ENCODE measurements at places on chromosomes 12 and 14.

DNA sequence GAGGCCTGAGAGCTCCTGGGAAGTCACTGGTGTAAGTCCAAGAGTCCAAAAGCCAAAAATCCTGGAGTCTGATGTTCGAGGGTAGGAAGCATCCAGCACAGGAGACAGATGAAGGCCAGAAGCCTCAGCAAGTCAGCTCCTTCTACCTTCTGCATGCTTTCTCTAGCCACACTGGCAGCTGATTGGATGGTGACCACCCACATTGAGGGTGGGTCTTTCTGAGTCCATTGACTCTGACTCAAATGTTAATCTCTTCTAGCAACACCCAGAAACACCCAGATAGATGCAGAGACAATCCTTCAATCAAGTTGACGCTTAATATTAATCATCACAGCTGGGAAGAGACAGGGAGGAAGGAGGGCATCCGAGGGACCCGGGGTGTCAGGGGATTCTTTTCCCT lies 305.8 kb downstream of the AACS start:
- no peak for DNase-seq

- no peak for DNase-seq
Measured at GRCh38 chr12:18158774-18159557, 69.0 kb upstream of the RERGL start.

GRCh38 chr12:1859643-1860042 lies 39.3 kb downstream of the LRTM2 start:
- no peak for DNase-seq

- DNase-seq, result no peak
Measured at GRCh38 chr12:114287821-114288525, 118.0 kb downstream of the TBX5 start.

DNA sequence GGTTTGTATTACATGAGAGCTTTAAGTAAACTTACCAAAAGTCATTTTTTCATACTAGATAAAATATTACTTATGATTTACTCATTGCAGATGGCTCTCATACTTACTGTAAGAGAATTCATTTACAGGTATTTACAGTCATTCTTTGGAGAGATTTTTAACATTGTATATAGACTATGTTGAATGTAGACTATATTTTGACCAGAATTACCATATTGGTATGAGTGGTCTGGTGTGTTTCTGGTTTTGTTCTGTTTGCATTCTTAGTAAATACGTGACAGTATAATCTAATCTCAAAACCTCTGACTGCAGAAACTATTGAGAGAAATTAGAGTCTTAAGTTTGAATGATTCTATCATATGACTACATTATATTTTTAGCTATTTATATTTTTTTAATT lies 91.1 kb downstream of the USP15 start:
- no peak for DNase-seq

- no peak for DNase-seq
Measured at GRCh38 chr12:27158297-27158696, 75.9 kb upstream of the C12orf71 start.

GRCh38 chr14:104698688-104699425 lies 9.4 kb downstream of the INF2 start:
- DNase-seq, result no peak

DNA sequence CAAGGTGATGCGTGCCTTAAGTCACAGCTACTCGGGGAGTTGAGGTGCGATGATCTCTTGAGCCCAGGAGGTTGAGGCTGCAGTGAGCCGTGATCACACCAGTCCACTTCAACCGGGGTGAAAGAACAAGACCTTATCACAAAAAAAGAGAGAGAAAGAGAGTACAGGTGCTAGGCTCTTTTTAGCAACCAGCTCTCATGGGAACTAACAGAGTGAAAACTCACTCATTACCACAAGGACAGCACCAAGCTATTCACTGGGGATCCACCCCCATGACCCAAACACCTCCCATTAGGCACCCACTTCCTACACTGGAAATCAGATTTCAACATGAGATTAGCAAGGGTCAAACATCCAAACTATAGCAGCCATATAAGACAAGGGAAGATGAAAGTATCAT lies 164.2 kb downstream of the NDUFA12 start:
- DNase-seq, result no peak

GRCh38 chr12:79448816-79449215 lies 241.9 kb downstream of the PAWR start:
- DNase-seq, result no peak

DNA sequence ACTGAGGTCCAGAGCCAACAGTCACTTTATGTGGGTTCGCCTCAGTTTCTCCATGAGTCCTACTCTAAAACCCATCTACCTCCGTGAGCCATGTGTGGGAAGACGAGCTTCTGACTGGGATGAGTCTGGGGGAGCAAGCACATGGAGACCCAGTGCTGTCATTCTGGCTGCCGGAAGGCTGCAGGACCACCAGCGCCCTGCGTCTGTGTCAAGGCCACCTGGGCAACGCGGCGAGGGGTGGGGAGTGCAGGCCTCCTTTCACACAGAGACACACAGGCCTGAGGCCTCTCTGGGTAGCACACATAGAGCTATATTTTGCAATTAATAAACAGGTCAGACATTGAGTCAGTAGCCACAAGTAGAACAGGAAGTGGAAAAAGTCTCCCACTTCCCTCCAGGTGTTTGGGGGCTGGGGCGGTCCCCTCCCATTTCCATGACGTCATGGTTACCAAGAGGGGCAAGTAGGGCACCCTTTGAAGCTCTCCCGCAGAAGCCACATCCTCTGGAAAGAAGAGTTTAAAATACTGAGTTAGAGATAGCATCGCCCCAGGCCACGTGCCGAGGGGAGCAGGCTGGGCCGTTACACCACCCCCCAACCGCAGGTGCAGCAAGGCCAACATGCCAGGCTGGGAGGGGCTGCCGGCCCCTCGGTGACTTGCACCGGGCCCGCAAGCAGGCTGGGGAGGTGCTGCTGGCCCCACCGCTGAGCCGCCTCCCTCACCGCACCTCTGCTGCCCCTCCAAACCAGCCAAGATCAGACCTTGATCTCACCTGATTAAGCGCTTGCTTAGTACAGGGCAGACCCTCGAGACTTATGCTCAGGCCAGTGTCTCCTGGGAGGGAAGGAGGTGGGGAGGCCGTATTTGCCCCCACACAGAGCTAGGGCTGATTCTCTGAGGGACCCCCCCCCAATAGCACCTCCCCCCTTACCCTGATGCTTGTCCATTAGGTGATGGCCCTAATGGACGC lies 32.7 kb downstream of the DAD1 start:
- DNase-seq, result peak; percentile 96

DNA sequence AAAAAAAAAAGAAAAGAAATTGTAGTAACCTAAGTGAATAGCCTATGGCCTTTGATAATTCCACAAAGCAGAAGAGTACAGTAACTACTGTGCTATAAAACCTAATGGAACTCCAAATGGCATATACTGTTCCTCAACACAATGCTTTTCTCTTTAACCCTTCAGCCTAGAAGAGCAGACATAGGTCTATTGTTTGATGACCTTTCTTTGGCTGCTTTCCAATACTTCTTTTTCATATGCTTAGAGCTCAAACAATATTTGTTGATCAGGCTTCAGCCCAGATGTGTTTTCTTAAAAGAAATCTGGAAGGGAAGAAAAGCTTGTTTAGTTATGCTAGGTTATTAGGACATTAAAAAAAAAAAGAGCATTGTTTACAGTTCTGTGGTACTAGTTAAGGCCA lies 116.4 kb downstream of the NTN4 start:
- DNase-seq, result no peak

GRCh38 chr12:37548266-37548805 lies 768.2 kb upstream of the ALG10B start:
- no peak for DNase-seq

- DNase-seq, result no peak
Measured at GRCh38 chr12:130157998-130158753, 4.1 kb upstream of the FZD10 start.

GRCh38 chr14:59638885-59639284 lies 62.3 kb upstream of the CCDC175 start:
- no peak for DNase-seq

Data from SIG-M5 (cell line).